ENCODE measurements at places on chromosomes 11 and 22.

- DNase-seq, result no peak
These were observed 366.4 kb downstream of the CASP12 start for GRCh38 chr11:104531894-104532293.

- DNase-seq, result no peak
These were observed 231.1 kb upstream of the MPPED2 start for GRCh38 chr11:30816959-30817880.

GRCh38 chr22:19636696-19637407 is 77.5 kb upstream of the SEPTIN5 start:
- no peak for DNase-seq

- DNase-seq, result no peak
These were observed 629 bp downstream of the PSMA1 start for GRCh38 chr11:14519597-14519916.

DNA sequence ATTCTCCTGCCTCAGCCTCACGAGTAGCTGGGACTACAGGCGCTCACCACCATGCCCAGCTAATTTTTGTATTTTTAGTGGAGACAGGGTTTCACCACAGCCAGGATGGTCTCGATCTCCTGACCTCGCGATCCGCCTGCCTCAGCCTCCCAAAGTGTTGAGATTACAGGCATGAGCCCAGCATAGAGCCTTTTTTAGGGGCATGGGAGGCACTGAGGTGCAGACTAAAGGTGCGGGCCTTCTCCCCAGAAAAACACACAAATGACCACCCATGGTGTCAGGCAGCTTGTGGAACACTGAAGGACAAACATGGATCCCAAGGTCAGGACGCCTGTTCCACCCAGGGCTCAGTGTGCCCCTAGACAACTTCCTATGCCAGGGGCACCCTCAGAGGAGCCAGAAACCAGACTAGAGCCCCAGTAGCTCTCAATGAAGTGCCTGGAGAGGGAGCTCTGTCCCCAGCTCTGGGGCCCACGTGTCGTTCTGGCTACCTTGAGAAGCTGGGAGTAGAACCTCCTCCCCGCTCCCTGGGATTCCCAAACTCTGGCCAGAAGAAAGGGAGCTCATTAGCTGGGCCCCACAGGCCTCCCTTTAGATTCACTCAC is 21.2 kb upstream of the CD5 start:
- no peak for DNase-seq

DNA sequence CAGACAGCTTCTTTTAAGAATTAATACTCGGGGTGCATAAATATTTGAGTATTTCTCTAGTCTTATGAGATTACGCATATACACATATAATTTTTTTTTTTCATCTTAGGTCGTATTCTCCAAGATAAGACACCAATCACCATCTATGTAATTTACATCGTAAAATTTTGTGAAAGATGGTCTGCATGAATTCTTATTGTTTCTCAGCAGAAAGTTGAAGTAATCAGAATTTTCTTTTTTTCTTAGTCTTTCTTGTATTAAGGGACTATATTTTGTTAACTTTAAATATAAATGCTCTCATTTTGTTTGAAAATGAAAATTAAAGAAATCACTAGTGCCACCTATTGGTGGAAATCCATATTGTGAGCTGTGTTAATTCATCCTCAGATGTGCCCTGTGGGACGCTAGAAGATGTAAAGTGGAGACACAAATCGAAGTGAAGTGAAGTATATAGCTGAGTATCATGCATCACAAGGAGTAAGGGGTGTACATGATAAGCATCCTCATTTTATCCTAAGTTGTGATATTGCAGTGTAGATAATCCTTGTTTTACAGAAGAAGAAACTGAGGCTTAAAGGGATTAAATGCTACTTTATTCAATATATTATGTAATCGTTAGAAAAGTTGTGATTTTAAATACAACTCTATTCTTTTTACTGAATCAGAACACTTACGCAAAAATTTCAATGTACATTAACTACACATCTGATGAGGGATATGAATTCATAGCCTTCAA is 2084.3 kb downstream of the LRRC4C start:
- no peak for DNase-seq

GRCh38 chr22:24402460-24403192 is 24.8 kb upstream of the ADORA2A start:
- no peak for DNase-seq

GRCh38 chr22:50146439-50147238 is 23.9 kb upstream of the PANX2 start:
- no peak for DNase-seq

GRCh38 chr22:24579258-24579601 is 13.6 kb downstream of the LRRC75B start:
- DNase-seq, result no peak

GRCh38 chr22:46750863-46751443 is 11.5 kb upstream of the TBC1D22A start:
- DNase-seq, result no peak

DNA sequence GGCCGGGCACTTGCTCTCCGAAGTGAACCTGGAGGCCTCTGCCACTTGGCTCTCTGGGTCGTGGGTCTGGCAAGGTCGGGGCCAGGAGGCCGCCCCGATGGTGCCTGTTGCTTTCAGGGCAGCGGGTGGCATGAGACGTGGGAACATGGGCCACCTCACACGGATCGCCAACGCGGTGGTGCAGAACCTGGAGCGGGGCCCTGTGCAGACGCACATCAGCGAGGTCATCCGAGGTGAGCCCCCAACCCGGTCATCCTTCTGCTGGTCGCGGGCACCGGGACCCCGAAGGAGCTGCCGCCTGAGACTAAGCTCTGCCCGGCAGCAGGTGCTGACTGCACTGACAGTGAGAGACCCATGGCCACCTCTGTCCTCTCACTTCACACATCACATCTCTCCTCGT is 40.0 kb downstream of the SBF1 start:
- DNase-seq, result no peak

DNA sequence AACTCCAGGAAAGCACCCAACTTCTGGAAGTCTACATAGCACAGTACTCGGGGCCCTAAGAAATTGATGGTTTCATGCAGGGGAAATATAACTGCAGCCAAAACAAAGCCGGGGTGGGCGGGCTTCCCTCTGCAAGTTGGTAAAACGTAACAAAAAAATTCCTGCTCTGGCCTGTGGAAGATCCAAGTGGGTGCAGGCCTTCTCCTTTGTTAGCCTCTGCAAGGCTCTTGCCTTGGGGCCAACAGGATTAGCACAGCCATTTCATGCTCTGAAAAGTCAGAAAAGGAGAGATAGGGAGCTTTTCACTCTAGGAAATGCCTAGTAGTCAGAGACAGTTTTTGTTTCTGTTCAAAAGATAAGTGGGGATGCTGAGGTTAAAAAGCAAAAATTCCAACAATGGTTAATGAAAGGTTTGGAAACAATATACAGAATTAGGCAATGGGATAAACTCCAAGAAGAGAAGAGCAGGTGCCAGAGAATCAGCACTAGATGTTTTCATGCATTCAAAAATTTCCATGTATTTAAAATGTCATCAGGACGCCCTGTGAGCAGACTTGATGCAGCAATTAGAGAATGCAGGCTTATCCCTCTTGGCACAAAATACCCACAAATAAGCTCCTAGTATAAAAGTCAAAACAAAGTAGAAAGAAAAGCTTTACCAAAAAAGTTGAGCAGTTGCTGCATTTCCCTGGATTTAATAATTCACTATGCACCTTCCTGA is 72.3 kb upstream of the CHRM4 start:
- DNase-seq, result no peak

GRCh38 chr11:82895437-82896091 is 4.7 kb downstream of the PRCP start:
- DNase-seq, result no peak

GRCh38 chr22:27672721-27673418 is 128.7 kb downstream of the MN1 start:
- DNase-seq, result no peak

DNA sequence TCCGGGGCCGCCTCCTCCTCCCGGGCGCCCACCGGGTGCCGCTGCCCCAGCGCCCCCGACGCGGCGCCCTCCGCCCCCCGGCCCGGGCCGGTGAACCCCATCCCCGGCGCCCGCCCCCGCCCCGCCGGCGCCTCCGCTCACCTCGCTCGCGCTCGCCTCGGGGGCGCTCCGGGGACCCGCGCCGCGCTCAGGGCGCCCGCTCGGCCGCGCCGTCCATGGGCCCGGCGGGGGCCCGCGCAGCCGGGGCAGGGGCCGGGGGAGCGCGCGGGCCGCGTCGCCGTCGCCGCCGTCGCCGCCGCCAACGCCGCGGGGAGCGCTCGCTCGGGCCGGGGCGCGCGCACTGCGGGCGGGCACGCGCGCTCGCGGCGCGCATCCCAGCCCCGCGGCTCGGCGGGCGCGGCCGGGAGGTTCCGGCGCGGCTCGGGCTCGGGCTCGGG is 293 bp downstream of the DUSP8 start:
- DNase-seq, result no peak

- DNase-seq, result no peak
These were observed 24.1 kb downstream of the SIK3 start for GRCh38 chr11:117074119-117074518.

DNA sequence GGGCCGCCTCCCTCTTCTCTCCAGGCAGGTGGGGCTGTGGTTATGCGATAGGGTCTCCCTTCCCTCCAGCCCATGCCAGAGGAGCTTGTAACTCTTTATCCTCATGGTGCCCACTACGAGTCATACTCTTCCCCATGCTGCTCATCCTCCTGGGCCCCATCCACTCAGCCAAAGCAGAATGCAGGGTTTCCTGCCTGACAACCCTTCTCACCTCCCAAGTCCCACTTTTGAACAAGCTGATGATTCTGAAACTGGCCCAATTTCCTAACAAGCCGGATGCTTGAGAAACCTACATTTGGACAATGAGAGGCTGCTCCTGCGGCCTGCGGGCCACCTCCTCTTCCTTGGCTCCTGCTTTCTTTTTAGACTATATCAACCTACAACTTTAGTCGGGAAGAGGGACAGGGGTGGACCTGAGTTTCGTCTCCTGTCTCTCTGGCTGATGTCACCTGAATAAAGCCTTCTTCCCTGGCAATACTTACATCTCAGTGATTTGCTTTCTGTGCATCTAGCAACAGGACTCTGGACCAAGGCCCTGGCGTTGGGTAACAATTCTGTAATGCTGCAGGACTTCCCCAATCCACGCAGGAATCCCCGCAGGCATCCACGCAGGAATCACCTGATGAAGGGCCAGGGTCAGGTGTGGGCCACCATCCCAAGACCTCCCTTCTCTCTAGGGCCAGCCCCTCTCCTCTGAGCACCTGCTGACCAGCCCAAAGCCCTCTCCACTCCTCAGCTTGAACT is 1.5 kb upstream of the NDUFS8 start:
- DNase-seq, result no peak

GRCh38 chr11:18540207-18541009 is 13.7 kb upstream of the TSG101 start:
- no peak for DNase-seq

- DNase-seq, result no peak
These were observed 275.3 kb downstream of the C11orf87 start for GRCh38 chr11:109697140-109697843.

DNA sequence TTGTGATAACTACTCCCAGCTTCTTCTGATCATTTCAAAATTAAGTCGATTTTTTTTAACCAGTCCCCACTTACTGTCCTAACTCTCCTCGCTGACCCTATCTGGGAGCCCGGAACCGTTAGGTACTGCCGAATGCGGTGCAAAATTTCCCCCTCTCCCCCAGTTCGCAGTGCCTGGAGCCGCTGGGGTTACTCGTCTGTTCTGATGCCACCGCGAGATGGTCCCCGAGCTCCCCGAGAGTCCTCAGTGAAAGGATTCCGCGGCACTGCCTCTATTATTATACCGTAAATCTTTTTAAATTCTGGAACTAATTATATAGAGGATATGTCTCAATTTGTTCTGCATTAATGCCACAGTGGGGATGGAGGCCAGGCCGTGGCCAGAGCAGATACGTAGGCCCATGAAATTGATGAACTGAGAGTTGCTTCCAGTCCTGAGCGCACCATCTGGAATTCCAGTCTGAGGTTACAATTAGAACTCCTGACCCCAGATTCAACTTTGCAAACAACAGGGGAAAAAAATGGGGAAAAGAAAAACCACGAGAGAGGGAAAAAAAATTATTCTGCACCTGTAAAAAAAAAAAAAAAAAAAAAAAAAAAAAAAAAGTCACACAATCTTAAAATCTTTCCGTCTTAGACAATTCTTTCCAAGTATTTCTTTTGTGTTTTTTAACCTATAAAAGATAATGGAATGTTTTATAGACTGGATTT is 4.3 kb upstream of the WT1 start:
- DNase-seq, result no peak

DNA sequence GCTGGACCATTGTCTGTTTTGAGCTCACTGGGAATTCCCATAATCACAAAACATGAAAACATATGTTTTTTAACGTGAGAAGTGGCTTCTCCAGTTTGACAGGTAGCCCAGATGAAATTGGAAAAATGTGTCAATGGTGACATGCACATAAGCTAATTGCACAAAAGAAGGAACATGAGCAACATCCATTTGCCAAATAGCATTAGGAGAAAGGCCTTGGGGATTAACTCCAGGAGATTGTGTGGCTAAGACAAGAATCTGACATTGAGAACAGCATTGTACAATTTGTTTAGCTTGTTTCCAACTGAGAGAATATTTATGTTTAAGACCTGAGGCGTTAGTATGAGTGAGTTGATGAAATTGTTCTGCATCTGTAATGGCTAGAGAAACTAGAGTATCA is 147.0 kb upstream of the API5 start:
- DNase-seq, result no peak

GRCh38 chr11:113247221-113247620 is 67.2 kb upstream of the TTC12 start:
- DNase-seq, result no peak

DNA sequence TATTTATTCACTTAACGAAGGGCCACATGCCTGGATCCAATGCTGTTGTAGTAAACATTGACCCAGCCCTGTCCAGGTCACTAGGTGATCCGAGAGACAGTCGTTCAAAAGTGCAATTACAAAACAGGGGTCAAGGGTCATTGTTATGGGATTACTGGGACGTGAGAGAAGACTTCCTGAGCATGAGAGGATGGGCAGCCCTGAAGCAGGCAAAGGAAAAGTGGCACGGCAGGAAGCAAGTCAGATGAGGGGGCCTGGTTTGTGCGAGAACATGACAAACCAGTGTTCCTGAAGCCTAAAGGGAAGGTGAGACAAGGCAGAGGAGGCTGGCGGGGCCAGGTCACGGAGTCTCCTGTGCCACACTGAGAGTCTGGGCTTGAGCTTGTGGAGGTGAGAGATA is 15.8 kb upstream of the MMP20 start:
- no peak for DNase-seq

- DNase-seq, result no peak
These were observed 642.6 kb upstream of the CCDC179 start for GRCh38 chr11:23502826-23503225.

All from stimulated activated CD4-positive, alpha-beta T cell treated with anti-CD3 and anti-CD28 coated beads, Interleukin-15, amount 100 ng/mL, for 1 hour (primary cell).